ENCODE measurements at places on chromosomes 13 and 19.

GRCh38 chr13:48773531-48774275, 120.0 kb downstream of the CYSLTR2 start:
- no peak for DNase-seq

- DNase-seq = peak; percentile 68
These were observed 47.0 kb upstream of the PNMA8B start for GRCh38 chr19:46542428-46543230.

GRCh38 chr13:110344320-110344719, 37.2 kb downstream of the COL4A2 start:
- DNase-seq = no peak

DNA sequence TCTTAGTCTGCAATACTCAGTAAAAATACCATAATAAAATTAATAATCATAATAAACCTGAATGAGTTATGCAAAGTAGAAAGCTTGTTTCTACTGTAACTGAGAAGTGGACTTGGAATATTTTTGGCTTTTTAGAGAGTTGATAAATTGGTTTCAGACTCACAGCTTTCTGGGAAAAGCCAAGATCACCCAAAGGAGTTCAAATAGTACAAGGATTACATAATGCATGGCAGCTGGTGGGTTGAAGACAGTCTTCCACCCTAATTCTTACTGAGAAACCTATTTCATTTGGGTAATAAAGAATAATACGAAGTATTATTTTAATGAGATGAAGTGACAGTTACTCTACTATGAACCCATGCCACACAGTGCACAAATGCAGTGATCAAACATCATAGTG, 139.4 kb upstream of the KLF12 start:
- DNase-seq = no peak

DNA sequence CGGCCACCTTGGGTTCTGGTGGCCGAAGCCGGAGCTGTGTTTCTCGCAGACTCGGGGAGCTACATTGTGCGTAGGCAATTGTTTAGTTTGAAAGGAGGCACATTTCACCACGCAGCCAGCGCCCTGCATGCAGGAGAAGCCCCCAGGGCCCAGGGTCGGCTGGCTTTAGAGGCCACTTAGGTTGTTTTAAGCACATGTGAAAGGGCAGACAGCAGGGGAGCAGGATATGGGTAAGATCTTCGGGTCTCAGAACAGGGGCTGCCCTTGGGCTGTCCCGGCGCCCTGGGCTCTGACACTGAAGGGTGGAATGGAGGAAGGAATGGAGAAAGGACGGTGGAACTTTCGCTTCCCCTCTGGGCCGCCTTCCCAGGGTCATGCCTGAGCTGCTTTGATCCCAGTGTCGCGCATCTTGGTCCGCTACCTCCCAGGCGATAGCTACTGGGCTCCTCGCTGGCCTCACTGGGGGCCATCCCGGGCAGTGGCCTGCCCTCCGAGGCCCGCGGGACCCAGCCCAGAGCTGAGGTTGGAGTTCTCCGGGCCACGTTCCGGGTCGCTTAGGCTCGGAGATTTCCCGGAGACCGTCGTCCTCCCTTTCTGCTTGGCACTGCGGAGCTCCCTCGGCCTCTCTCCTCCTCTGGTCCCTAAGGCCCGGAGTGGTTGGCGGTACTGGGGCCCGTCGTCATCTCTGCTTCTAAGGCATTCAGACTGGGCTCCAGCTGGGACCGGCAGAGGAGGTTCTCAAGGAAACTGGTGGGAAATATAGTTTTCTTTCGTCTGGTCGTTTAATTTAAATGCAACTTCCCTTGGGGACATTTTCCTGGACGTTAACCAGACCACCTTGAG, 4.3 kb upstream of the POU4F1 start:
- DNase-seq = no peak

GRCh38 chr13:37014609-37015008, 14.0 kb downstream of the EXOSC8 start:
- DNase-seq = no peak

GRCh38 chr19:40312533-40312932, 27.4 kb upstream of the AKT2 start:
- no peak for DNase-seq

DNA sequence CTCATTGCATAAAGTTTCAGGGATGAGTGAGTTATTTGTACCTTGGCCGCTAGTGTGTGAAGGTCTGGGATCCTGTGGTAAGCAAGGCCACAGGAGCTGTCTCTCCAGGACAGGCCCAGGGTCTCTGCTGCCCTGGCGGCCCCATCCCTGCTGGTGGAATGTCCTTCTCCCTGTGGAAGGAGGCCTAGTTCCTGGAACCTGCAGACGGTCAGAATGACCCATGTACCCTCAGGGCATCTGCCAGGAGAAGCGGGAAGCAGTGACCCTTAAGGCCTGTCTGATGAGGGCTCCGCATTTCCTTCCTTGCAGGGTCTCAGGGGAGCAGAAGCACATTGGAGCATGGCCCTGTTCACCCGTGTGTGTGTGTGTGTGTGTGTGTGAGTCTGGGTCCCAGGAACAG, 32.1 kb upstream of the SOX1 start:
- DNase-seq = no peak

- no peak for DNase-seq
These were observed 13.2 kb upstream of the ZNF599 start for GRCh38 chr19:34786236-34786635.

DNA sequence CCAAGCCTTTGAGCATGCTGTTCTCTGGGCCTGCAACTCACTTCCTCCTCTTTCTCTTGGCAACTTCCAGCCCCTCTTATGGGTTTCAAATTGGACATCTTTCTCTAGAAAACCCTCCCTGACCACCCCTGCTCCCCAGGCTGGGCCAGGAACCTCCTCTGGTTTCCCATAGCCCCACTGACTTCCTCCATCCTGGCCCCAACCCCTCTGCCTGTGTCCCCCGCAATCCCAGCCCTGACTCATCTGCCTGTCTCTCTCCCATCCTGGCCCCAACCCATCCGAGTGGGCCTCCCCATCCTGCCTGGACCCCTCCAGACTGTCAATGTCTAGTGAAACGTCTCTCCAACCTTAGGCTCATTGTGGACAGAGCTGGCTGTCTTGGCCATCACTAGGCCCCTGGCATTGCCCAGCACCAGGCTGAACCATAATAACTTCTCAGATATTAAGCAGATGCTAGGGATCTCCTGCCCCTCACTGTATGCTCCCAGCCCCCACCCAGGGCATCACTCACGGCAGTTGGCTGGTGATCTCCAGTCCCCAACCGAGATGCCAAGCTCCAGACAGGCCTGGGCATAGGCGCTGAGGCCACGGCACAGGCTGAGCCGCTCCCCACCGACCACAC, 16.8 kb downstream of the FCGBP start:
- DNase-seq = no peak

GRCh38 chr13:98233127-98233526, 56.1 kb upstream of the RNF113B start:
- no peak for DNase-seq

DNA sequence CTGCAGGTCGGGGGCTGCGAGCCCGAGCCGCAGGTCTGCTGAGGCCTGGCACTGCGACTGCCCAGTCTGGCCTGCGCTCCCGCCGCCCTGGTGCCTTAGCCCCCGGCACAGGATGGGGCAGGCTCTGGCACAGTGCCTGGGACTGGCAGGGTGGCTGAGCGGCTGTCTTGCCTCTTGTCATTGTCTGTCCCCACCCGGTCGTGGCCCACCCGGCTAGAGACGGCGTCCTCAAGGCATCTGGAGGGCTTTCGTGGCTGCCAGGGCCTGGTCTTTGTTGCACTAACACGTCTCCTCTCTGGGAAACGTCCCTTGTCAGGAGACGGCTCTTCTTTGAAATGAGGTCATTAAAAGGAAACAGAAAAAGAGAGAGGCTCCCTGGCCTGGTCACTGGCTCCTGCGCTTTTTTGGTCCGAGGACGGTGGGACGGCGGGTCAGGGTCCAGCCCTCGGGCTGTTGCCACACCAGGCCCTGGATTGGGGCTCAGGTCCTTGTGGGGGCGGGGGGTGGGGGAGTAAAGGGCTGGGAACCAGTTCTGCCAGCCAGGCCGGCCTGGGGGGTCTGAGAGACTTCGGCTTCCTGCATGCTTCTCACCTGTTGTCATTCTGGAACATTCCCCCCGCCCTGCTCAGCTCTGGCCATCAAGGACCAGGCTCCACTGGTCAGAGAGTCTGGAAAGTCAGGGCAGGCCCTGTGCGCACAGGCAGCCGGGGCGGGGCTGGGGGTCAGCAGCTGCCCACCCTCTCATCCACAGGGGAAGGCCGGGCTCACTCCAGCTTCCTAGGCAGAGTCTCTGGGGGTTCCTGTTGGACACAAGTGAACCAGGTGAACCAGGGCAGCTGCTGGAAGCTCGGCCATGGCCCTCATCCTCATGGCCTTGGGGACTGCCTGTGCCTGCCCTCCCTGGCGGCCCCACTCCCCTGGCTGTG, 6.2 kb upstream of the ZNF554 start:
- DNase-seq = no peak

DNA sequence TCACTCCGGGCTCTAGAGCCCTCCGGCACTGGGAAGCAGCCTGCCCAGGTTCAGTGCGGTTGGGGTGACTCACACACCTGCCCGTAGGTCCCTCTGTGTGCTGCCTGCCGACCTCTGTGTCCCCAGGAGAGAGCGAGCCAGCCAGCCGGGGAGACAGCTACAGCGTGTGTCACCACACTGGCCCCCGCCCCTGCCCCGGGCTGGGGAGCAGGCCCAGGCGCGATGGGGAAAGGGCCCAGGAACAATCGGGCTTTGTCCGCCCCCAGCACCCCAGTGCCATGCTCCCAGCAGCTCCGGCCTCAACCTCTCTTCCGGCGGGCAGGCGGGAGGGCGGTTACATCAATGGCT, at the start of gene KLK6:
KLK6 (minus strand) TSS at position 179 of the 348 bp plus-strand sequence. CDS start 1,487 bp downstream, outside the sequence.
- no peak for DNase-seq

GRCh38 chr13:73358606-73359095, 299.8 kb downstream of the KLF5 start:
- no peak for DNase-seq

GRCh38 chr19:16087940-16088339, 11.6 kb downstream of the TPM4 start:
- DNase-seq = no peak

DNA sequence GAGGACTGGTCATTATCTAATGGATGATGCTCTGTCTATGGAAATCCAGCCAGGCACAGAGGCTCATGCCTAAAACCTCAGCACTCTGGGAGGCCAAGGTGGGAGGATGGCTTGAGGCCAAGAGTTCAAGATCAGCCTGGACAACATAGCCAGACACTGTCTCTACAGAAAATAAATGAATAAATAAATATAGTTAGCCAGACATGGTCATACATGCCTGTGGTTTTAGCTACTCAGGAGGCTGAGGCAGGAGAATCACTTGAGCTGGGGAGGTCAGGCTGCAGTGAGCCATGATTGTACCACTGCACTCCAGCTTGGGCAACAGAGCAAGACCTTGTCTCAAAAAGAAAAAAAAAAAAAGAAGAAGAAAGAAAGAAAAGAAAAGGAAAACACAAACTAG, 234.7 kb downstream of the TSHZ3 start:
- no peak for DNase-seq

- DNase-seq = no peak
These were observed 45.0 kb downstream of the SLC7A1 start for GRCh38 chr13:29550430-29550988.

DNA sequence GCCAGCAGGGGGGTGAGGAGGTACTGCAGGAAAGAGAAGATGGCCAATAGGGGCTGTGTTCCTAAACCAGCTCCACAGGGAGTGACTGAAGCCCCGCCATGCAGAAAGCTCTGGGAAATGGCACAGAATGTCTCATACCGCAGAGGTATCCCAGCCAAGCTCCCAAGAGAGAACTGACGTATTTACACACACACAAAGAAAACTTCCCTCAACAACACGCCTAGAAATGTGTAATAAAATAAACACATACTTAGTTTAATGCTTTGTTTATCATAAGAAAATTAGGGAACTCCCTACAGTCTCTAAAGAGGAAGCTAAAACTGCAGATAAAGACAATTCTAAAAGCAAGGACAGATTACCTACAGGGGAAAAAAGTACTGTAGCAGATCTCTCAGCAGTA, 40.0 kb downstream of the ESD start:
- DNase-seq = no peak

DNA sequence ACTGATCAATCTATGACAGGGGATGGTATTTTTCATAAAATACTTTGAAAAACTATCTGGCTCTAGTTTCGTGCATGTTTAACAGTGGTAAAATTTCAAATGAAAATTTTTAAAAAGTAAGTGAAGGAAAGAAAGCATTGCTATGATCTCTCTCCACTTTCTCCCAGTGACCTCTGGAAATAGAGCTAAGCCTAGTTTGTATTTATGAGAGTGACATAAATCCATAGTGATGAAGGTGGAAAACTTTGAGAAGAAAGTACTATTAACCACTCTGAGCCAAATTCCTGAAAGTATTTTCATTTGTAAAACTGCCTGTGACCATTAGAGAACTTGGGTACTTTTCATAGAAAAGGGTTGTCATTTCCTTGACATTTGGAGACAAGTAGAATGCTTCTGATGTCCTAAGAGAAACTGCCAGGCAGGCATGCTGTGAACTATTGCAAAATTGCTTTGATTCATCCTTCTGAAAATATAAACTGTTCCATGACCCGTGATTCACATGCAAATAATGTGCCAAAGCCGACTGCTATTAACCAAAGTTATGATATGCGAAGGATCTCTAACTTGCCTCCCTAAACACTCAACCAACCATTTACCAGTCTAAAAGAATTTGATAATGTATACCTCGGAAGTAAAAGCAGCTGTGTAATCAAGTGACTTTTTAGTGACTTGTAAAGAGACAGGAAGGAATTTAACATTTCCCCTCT, 133.2 kb downstream of the VWA8 start:
- DNase-seq = no peak

DNA sequence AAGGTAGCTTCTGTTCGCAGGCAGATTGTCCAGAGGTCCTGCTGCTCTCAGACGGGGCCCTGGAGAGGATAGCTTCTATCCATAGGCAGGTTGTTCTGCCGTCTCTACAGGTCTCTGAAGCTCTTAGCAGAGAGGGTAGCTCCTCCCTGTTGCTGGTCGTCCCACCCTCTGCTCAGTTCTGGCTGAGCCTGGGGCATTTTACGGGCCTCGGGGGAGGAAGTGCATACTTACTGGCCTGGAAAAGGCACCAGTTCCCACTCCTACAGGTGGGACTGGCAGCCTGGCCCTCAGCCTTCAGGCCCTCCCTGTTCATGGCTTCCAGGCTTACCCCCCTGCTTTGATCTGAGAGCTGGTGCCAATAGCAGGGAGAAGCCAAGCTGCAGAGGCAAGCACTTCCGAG, 42.3 kb downstream of the USPL1 start:
- DNase-seq = no peak

GRCh38 chr19:2663920-2664571, 38.4 kb downstream of the GNG7 start:
- no peak for DNase-seq

DNA sequence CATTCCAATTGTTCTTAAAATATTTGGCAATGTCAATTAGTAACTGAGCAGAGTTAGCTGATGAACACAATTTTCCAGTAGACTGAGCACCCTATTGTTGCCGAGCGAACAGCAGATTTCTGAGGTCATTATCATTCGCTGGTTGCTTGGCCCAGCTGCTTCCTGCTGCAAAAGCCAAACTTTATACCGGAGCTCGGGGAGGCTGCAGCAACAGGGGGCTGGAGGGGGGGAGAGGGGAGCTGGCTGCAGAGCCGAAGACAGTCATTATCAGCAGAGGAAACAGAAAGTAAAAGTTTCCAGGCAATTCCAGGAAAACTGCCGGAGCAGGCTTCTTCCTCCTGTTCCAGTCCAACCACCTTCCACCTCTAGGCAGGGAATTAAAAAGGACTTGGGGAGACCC, 77.9 kb downstream of the ZNF536 start:
- no peak for DNase-seq

- DNase-seq = peak; percentile 33
These were observed 10.2 kb upstream of the CCDC97 start for GRCh38 chr19:41299755-41300089.

- no peak for DNase-seq
These were observed 6.4 kb upstream of the SLC46A3 start for GRCh38 chr13:28725046-28725610.
